NCI-H774 (cell line): ENCODE measurements at places on chromosomes 5 and 9.
A peak's percentile ranks its signal among the peaks of the same experiment; 100 is the strongest.

GRCh38 chr9:5515261-5515650 lies 4.9 kb downstream of the PDCD1LG2 start:
- DNase-seq: no peak

- DNase-seq: no peak
These were observed 1.7 kb downstream of the INPP5E start for GRCh38 chr9:136437839-136438547.

DNA sequence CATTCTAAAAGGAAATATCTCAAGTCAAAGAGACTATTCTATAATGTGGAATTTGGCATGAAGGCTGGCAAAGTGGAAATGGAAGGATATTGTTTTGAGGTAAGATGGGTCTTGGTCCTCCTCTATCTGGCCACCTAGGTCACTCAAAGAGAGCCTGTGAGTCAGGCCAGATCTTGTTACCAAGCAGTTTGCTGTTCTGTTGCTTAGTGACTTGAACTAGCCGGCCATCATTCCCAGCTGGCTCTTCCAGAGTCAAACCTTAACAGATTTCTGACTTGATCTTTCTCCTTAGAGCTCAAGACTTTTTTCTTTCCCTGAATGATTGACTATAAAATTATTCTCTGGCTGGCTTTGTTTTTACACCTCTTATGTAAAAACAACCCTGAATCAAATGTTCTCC lies 136.1 kb downstream of the PDE4D start:
- DNase-seq: no peak

GRCh38 chr5:146725025-146725424 lies 153.5 kb downstream of the PPP2R2B start:
- no peak for DNase-seq

DNA sequence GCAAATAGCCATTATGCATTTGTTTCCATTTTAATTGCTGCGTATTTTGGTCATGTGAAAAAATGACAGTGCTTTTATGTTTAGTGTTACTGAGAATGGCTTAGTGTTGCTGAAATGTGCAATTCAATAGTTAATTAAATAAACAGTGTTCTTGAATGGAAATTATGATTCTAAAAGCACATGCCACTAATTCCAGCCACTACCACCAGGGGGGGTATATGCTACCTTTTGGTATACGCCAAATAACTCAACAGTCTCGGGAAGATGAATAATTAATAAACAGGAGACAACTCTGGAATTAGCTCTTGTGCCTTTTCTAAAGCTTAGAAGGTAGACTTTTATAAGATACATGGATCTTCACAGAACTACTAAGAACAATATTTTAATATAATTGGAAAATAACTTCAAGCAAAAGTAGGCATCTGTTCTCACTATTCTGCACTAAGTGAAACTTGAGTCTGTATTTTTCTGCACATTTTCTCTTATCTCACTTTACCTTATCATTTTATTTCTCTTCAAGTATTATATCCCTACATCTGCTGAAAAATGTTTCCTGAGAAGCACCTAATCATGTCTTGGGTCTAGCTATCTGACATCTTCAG lies 83.5 kb upstream of the MINAR2 start:
- no peak for DNase-seq

- DNase-seq: no peak
These were observed 374.1 kb upstream of the IRX4 start for GRCh38 chr5:2256691-2257280.

- DNase-seq: no peak
These were observed 154.1 kb upstream of the PAPPA start for GRCh38 chr9:115999498-115999897.

- DNase-seq: no peak
These were observed 125.6 kb upstream of the LPAR1 start for GRCh38 chr9:111163716-111164389.

- DNase-seq: no peak
These were observed 60.3 kb upstream of the PTGER4 start for GRCh38 chr5:40619421-40619820.

DNA sequence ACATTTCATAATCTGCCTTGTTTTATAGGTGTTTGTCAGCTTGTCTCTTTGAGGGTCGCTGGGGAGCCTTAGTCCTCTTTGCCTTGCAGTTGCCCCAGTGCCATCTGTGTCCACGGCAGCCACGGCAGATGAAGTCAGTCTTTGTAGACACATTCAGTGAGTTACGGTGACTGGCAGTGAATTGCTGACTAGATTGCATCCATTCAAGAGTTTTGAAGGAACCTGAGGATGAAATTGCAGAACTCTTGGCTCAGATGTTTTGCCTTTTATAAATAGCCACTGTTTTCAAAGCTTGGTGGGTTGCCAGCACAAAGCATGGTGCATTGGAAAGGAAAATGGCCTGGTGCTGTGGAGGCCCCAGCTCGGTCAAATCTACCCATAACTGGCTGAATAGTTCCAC lies 125.6 kb downstream of the TRIO start:
- no peak for DNase-seq

DNA sequence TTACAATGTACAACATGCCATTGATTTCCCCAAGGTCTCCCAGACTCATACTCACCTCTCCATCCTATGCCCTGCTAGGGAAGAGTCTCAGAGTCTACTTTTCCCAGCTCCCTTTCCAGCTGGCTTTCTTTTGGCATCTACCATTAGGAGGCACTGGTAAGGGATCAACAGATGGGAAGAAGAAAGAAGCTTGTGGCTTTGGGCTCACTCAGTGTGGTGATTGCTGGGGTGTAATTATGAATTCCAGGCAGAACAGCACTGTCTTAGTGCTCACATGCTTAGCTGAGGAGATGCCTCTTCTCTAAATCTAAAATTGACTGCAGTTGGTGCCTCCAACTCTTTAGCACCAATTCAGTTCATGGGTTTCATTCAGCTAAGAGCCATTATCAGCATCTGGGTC lies 330.0 kb downstream of the PSAT1 start:
- no peak for DNase-seq

GRCh38 chr5:134569758-134570364 lies 44.4 kb downstream of the JADE2 start:
- no peak for DNase-seq

GRCh38 chr5:28523888-28524635 lies 1485.7 kb upstream of the CDH9 start:
- DNase-seq: no peak

DNA sequence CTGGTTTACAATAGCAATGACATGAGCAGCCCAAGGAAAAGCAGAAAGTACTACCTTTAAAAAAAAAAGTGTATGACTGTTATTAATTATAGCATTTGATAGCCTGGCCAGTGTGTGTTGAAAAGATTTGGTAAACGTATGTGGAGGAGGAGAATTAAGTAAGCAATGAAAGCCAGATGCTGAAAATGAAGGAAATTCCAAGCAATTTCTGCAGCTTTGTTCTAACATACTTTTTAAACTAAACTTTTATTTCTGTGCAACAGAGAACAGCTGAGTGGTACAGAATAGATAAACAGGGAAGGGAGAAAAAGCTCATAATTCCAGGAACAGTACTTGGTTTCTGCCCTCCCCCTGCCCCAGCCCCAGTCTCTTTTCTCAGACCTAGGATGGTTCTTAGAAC lies 252.6 kb downstream of the ADAMTSL1 start:
- no peak for DNase-seq

DNA sequence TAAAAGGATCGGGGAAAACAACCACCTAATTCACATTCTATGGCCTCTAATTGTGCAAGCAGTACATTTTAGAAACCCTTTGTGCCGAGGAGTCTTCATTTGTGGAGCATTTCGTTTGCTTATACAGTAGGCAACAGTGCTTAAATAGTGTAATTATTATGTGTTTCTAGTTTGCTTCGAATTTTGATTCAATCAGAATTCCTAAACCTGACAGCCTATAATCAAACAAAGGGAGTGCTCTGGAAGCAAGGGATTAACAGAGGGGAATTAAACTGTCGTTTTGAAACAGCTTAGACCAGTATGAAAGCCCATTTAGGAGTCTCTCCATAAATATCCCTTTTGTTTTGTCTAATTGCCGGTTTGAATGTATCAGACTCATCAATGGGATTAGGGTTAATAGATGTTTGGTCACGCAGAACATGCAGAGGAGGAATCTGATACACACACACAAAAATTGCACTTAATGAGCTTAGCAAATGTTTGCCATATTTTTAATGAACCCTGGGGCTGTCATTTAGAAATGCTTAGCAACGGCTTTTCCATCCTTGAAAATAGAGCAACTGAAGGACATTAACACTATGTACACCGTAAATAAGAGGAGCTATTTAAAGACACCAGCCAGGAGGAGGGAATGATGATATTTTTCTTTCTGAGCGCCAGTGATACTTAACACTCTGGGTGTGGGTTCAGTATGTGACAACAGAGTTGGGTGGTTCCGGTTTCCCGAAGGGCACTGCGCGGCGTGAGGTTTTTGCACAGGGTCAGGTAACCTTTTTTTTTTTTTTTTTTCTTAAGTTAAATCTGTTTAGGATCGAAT lies 404.7 kb downstream of the TLE4 start:
- peak; percentile 86 for DNase-seq

DNA sequence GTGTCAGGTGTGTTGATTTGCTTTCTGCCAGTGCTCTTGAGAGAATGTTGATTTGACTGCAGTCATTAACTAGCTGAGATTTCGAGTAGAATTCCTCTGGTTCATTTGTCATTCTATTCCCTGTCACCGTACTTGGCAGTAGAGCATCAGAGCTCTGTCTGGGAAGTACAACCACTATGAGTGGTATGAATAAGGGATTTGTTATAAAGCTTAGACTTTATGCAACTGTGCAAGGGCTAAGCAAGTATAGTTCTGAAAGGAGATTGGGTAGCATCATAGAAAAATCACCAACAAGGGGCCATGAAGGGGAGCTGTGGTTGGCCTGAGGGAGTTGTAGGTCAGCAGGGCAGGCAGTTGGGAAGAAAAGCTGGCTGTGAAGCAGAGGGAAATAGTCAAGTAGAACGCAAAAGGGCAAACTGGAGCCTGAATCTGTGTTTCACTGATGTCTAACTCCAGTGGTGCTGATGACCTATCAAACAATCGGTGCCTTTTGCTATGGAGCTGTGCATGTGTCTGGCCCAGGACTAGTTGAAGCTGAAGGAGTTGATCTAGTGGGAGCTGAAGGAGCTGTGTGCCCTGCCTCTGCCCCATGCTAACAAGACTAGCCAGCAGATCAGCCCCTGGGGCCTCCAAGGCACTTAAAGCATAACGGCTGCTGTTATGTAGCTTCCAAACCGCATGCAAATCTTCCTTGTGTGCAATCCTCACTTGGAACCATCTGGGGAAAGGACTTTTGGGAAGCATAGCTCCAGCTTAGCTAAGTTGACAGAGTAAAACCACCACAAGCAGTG lies 110.0 kb downstream of the SLC28A3 start:
- no peak for DNase-seq

GRCh38 chr5:150106674-150107426 lies 20.5 kb upstream of the CSF1R start:
- DNase-seq: peak; percentile 59

- DNase-seq: no peak
These were observed 40.1 kb downstream of the NUP214 start for GRCh38 chr9:131165523-131165922.

DNA sequence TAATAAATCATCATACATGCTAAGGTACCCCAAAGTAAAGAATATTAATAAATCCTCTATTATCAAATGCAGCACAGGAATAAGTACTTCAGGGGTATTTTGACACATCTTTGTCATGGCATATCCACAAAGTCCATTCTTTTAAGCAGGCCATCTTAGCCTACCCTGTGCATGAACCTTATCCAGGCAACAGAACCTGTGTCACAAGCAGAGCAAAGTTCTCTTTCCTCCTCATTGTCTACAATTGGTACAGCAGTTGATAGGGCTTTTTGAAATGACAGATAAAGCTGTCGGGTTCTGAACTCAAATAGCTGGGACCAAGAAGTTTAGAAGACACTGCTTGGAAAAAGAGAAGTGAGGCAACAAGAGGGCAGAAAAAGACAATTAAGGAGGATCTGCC lies 30.8 kb upstream of the PURA start:
- no peak for DNase-seq

DNA sequence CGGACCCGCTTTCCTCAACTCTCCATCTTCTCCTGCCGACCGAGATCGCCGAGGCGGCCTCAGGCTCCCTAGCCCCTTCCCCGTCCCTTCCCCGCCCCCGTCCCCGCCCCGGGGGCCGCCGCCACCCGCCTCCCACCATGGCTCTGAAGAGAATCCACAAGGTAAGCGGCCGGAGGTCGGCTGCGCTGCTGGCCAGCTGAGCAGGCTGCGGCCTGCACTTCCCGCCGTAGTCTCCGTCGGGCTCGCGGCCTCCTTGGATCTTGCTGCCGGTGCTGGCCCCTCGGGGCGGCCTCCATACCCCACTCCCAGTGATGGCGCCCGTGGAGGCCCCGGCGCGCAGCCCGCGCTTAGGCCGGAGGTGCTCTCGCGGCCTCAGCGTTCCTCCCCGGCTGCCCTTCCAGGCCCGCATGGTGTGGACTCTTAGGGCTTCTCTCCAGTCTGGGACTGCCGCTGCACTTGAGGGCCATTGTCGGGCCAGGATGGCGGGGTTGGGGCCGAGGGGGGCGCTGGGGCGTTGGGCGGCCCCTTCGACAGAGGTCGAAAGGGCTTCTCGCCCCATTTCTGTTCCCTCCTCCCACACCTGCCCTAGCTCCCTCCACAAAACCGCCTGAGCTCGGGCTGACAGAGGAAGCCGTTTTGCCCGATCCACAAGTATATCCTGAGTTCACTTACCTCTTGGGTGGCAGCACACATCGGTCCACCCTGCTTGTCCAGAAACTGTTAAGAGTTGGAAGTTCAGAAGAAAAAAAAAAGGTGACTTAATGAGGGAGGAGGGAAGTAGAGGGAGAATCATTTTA lies 714 bp downstream of the UBE2D2 start:
- DNase-seq: peak; percentile 31

DNA sequence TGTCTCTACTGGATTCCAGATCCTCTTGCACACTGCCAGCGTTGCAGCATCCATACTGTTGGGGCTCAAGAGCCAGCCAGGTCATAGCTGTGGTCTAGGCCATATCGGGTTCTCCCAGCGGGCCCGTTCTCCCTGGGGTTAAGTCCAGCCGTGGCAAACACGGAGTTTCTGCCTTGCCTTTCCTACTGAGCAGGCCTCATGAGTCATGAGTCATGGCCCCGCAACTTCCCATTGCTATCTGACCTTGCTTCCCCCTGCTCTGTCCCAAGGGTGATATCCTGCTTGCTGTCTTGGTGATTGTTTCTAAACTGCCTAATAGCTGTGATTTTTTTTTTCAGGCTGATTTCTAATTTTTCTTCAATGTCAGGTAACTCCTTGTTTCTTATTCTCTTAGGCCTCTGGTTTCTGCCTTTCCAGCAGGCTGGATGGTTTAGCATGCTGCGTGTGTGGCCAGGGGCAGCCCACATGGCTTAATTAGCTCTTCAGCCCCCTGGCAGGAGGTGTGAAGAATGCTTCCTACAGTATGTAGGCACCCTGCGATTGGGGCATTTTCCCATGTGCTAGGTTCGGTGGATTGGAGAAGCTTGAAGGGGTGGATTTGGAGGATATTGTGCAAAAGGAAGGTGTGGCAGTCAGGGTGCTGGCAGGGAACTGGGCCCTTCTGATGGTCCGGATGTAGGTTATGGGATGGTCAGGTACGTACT lies 18.7 kb downstream of the DAPK1 start:
- no peak for DNase-seq

DNA sequence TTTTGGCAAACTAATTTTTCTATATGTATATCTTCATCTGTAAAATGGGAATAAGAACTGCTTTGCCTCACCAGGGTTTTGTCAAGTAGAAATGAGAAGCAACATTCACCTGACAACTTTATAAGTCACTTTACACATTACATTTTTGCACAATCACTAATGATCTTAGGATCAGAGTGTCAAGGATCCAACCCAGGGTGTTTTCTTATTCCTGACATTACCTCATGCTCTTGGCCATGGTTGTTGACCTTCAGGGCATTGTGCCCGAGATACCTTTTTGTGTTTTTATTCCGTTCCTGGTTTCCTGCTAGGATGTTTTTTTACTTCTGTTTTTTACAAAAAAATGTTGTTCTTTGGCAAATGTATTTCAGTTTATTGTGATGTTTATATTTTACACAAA lies 22.2 kb upstream of the RASA1 start:
- no peak for DNase-seq
